ENCODE measurements at places on chromosomes 3 and 15.

DNA sequence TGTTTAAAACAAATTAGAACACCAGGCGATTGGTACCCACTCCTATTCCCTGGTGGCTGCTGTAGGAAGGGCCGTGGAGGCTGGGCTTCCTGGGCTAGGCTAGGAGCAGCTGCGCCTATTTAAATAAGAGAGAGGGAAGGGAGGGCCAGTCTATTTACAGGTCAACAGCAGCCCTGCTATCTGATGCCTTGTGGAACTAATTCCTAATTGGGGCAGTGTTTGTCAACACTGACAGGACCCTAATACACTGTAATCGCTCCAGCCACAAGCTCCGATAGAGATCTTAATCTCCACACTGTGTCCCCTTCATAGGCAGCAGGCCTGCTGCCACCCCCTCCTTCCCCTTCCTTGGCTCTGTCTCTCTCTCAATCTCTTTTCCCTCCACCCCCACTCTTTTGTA lies 116.9 kb upstream of the SOX14 start:
- DNase-seq, result no peak

DNA sequence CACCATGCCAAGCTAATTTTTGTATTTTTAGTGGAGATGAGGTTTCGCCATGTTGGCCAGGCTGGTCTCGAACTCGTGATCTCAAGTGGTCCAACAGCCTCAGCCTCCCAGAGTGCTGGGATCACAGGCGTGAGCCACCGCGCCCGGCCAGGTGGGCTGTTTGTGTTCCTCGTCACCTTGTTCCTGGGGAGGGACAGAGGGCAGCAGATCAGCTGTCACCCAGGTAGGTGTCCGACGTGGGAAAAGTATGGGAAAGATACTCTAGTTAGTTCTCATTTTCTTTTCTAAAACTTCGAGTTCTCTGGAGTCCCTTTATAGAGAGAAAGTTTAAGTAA lies 28.7 kb upstream of the SACM1L start:
- DNase-seq, result no peak

- DNase-seq, result no peak
Measured at GRCh38 chr3:13845806-13846205, 34.1 kb downstream of the WNT7A start.

GRCh38 chr15:20345401-20345958 lies 196.1 kb downstream of the GOLGA6L6 start:
- DNase-seq, result peak; percentile 47

GRCh38 chr3:134897391-134898141 lies 102.5 kb downstream of the EPHB1 start:
- no peak for DNase-seq

DNA sequence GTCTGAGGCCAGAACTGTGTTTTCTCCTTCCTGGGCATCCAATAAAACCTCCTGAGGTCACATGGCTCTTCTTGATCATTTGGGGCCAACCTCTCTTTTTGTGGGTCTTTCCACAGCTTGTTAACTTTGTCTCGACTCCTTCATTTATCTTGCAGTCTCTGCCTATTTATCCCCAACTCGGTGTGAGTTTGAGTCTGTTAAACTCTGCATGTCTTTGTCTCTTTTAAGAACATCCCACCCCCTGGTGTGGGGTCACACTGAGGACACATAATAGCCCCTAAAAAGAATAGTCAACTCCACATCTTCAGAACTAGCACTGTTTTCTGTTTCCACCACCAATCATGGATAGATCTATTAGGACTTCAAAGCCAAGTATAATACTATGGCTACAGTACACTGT lies 187.2 kb downstream of the TLE3 start:
- no peak for DNase-seq

- no peak for DNase-seq
Measured at GRCh38 chr15:42832576-42832975, 88.0 kb downstream of the TTBK2 start.

GRCh38 chr3:57151021-57151449 lies 14.1 kb downstream of the IL17RD start:
- DNase-seq, result no peak

All from left lobe of liver (tissue), 2 donors.